ENCODE measurements at places on chromosomes 11 and 22.

DNA sequence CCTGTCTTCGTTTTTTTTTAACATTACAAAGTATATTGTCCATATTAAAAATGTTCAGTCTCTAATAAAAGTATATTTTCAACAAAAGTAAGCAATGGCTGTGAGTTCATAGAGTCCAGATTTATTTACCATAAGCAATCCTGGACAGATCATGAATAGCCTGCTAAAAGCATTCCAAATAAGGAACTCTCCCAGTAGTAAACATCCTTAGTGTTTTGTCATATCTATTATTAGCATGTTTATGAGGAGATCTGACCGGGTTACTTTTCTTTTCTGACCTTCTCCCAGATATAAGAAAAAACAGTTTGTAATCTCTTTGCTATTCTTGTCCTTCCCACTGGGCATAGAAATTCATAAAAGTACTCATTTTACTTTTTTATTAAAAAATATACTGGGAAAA is 403.9 kb upstream of the ANO3 start:
- DNase-seq: no peak

DNA sequence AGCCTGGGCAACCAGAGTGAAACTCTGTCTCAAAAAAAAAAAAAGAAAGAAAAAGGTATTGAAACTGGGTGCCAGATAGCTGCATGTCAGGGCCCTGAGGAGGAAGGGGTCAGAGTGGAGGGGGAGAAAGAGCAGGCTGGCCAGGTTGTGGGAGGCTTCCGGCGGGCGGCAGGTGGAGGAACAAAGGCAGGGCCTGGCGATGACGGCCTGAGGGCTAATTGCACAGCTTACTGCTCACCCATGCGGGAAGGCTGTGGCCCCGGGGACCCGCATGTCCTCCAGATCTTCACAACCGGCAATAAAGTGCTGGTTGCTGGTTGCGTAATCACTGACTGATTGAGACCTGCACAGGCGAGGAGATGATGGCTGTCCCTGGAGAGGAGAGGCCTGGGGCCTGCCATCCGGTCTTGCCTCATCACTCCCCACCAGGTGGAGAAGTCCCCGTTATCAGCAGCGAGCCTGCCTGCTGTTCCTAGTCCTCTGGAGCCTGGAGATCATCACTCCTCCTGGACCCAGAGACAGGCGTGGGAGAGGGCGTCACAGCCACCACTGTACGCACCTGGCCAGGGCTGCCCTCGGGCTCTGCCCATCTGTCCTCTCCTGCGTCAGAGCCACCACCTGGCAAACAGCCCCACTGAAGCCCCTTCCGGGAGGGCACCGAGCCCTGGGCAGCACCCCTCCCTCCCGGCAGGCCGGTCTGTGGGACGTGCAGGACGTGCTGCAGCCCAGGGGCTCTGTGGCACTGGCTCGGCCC is 18.7 kb downstream of the H19 start:
- DNase-seq: no peak

- peak; percentile 66 for DNase-seq
These were observed 5.1 kb upstream of the BIRC2 start for GRCh38 chr11:102341844-102342318.

DNA sequence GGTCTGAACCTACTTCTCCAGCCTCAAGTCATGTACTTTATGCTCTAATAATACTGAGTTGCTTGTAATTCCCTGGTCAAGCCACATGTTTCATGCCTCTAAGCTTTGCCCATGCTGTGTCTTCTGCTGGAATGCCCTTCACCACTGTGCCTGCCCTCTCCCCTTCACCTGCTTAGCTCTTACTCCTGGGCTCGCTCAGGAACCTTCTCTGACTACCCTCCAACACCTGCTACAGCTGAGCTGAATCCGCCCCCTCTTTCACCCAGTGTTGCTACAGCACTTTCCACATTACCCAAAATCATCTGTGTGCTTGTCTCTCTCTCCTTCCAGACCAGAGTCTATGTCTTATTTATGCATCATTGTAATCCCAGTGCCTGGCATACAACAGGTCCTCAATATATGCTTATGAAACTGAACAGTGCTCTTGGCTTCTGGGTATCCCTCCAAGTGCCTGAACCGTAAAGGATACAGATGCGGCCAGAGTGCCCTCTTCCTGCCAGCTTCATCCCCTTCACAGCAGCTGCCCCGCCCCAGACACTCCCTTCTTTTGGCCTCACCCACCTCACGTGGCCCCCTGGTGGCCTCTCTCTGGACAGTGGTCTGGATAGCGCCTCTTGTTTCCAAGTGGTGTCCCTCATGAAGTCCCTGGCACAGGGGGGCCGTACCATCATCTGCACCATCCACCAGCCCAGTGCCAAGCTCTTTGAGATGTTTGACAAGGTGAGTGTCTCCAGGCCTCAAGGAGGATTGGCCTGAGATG is 7.1 kb downstream of the ABCG4 start:
- DNase-seq: no peak

- DNase-seq: no peak
These were observed 10.5 kb downstream of the KLHL35 start for GRCh38 chr11:75422248-75423231.

DNA sequence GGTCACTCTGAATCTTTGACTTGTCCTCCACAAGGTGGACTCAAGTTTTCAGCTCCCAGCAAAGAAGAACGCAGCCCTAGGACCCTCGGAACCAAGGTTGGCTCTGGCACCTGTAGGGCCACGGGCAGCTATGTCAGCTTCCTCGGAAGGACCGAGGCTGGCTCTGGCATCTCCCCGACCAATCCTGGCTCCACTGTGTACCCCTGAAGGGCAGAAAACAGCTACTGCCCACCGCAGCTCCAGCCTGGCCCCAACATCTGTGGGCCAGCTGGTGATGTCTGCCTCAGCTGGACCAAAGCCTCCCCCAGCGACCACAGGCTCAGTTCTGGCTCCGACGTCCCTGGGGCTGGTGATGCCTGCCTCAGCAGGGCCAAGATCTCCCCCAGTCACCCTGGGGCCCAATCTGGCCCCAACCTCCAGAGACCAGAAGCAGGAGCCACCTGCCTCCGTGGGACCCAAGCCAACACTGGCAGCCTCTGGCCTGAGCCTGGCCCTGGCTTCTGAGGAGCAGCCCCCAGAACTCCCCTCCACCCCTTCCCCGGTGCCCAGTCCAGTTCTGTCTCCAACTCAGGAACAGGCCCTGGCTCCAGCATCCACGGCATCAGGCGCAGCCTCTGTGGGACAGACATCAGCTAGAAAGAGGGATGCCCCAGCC is 2.2 kb downstream of the INPP5J start:
- DNase-seq: no peak

DNA sequence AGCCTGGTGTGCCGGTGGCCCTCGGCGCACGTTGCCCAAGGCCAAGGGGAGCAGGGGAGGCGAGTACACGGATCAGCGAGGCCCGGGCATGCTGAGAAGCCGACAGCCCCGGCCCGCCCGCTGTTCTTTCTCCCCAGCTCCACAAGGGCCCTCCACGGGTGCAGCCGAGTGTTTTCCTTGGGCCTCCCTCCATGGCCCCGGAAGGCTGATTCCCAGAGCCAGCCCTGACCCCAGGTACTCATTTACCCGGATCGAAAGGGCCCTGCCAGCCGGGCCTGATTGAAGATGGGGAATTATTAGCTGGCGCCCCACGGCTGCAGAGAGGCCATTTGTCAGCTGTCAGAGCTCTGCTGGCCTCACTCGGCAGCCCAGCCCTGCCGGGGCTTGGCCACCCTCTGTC is 53.1 kb downstream of the WNT7B start:
- no peak for DNase-seq

DNA sequence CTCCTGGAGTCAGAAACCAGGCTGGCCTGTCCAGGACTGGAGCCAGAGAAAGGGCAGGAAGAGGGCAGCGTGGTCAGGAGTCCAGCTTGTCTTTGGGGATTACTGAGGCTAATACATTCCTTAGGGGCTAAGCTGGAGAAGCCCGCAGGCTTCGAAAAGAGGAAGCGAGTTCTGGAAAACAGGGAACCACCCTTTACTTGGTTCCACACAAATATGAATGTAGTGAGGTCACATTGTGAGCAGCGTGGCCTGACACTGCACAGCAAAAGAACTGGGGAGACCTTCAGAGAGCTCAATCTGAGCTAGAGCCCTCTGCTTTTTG is 132.3 kb downstream of the CEP164 start:
- no peak for DNase-seq

- no peak for DNase-seq
These were observed 1074.3 kb downstream of the BRD1 start for GRCh38 chr22:48753381-48753730.

Measured in stimulated activated CD8-positive, alpha-beta memory T cell treated with anti-CD3 and anti-CD28 coated beads, Interleukin-12 subunit alpha, Interleukin-12 subunit beta, amount 100 ng/mL, for 1 hour (primary cell).